ENCODE measurements at places on chromosomes 3 and 15.

GRCh38 chr3:177441813-177442646, 244.7 kb upstream of the TBL1XR1 start:
- DNase-seq = no peak

- DNase-seq = no peak
Measured at GRCh38 chr3:141242377-141243092, 10.9 kb downstream of the PXYLP1 start.

- DNase-seq = no peak
Measured at GRCh38 chr3:16788440-16789056, 96.2 kb upstream of the PLCL2 start.

- no peak for DNase-seq
Measured at GRCh38 chr3:61780016-61780415, 218.6 kb downstream of the PTPRG start.

GRCh38 chr3:182668541-182668940, 124.8 kb upstream of the ATP11B start:
- no peak for DNase-seq

DNA sequence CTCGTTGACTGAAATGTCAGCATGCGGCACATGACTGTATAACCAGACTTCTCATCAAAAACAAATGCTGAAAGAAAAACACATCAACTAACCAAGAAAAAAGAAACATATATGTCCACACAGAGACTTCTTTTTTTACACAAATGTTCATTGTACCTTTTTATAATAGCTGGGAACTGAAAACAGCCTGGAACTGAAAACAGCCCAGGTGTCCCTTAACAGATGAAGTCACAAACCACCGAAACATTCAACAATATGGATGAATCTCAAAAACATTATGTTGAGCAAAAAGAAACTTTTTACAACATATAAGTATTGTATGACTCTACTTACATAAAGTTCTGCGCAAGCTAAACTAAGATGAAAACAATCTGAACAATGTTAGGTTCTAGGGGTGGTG, 20.6 kb downstream of the UBE3A start:
- no peak for DNase-seq

- no peak for DNase-seq
Measured at GRCh38 chr3:41836360-41837134, 125.4 kb downstream of the ULK4 start.
